ENCODE measurements at places on chromosomes 12 and 14.

GRCh38 chr14:78863143-78863542 is 693.0 kb downstream of the NRXN3 start:
- no peak for DNase-seq

DNA sequence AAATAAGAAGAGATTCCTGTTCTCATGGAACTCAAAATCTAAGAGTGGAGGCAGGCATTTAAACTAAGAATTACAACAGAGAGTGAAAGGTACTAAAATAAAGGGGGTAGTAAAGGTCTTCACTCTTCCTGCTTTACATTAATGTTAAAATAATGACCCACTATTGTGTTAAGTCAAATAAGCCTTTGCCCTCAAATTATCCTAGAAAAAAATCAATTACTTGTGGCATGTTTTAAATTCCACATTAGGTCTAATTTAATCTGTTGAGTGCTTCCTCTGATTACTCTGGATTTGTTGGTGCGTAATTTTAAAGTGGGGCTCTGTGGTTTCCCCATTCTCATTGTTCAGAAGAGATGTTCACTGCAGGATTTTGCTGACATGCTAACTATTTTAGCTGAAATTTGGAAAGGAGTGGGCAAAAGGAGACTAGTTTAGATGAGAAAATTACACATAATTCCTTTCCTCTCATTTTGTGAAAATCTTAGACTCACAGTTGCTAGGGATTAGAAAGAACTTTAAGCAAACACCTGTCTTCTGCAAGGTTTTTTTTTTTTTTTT is 35.5 kb downstream of the BTG1 start:
- no peak for DNase-seq

GRCh38 chr12:32332446-32332845 is 66.9 kb upstream of the FGD4 start:
- DNase-seq, result no peak

DNA sequence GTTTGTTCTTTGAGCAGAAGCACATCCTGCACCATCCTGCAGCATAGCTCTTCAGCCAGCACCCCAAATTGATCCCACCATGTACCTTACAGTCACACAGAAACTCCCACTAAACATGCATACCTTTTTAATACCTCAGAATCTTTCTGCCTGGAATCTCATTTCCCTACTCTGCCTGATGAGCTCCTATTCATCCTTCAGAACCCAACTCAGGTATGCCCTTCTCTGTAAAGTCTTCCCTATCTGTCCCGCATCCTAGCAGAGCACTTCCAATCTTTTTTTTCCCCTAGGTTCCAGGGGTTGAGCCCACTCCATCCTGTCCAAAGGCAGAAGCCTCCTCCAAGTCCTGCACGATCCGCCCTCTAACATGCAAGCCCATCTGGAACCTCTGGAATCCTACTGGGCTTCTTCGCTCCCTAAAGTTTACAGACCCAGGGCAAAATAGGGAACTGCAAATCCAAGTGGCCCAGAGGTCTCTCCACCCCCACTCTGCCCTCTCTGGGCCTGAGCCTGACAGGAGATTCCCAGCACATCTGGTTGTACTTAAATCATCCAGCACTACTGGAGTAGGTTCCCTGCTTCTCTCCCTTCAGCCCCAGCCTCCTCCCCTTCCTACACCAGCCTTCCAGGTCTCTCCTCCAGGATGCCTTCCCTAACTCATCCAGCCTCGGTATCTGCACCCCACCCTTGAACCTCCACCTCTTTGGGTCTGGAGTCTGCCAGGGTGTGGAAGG is 4.1 kb upstream of the FIGNL2 start:
- DNase-seq, result no peak

DNA sequence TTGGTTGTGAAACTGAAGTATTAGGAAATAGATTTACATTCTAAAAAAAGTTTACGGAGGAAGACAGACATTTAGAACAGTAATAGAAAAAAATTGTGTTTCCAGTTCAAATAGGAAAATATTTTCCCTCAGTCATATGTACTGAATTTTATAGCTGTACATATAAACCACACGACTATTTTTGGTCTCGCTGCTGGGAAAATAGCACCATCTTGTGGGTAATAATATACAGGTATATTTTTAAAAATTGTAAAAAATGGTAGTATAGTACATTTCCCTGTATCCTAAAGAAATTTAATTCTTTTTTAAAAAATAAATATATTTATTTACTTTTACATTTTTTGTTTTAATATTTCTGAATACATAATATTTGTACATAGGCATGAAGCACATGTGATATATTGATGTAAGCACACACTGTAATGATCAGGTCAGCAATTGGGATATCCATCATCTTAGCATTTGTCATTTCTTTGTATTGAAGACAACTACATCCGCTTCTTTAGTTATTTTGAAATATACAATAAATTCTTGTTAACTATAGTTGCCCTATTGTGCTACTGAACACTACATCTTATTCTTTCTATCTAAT is 168.6 kb downstream of the ALX1 start:
- DNase-seq, result no peak

GRCh38 chr14:91349481-91350074 is 68.0 kb downstream of the CCDC88C start:
- DNase-seq, result no peak

DNA sequence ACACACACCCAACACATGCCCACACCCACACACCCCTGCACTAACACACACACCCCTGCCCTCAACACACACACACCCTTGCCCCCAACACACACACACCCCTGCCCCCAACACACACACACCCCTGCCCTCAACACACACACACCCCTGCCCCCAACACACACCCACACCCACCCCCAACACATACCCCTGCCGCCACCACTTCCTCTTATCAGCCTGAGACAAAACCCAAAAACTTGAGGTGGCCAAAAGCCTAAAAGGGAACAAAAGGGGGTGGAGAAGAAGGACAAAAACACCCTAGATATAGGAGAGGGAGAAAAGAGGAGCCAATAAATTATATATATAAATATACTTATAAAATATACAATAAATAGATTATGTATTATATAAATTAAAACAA is 9.1 kb upstream of the DEGS2 start:
- DNase-seq, result no peak

DNA sequence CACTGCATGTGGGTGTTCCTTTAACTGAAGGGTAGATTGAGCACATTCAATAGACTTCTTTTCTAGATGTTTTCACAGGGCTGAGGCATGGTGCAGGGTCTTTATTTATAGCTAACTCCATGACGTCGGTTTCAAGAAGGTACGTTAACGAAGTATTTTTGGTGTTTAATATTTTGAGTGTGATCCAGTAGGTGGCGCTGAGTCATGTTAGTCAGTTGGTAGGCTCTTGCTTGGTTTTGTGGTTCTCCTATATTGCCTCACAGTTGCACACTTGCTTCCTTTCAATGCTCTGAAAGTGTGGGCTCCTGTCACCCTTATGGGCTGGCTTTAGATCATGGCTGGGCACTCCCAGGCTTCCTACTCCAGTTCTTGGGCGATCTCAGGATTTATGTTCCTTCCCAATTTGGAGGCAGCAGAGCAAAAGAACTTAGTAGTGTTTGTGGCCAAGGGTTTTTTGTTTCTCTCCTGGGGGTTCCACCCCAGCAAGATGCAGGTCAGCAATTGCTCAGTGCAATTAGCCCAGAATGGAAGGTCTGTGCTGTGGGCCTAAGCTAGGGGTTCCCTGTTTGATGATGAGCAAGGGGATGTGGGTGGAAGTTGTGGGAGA is 471.6 kb upstream of the FOXG1 start:
- no peak for DNase-seq

DNA sequence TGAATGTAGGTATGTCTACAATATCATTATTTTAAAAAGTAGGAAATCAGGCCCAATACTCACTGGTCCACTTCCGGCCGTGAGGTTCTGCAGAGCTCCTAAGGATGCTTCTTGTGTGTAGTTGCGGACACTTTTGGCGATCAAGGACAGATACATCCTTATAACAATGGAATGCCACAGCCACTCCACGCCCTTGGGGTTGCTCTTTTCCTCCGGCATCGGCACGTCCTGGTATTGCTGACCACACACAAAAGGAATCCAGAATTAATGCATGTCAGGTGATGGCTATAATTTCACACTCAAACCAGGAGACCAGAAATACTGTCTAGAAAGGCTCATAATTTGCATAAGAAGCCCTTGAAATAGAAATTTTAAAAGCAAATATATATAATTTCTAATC is 65.6 kb upstream of the YARS2 start:
- DNase-seq, result no peak

GRCh38 chr14:43877351-43877960 is 629.6 kb downstream of the FSCB start:
- DNase-seq, result no peak

GRCh38 chr14:60215520-60216420 is 33.3 kb upstream of the PPM1A start:
- DNase-seq, result no peak

- DNase-seq, result no peak
Measured at GRCh38 chr14:61238611-61239245, 42.4 kb downstream of the TMEM30B start.

- no peak for DNase-seq
Measured at GRCh38 chr14:25055992-25056687, 6.2 kb upstream of the STXBP6 start.

- peak; percentile 75 for DNase-seq
Measured at GRCh38 chr14:69152902-69153151, at the start of gene DCAF5. Gene DCAF5, minus strand, starts transcription at chr14:69153119. Its CDS starts 141 bp downstream, at chr14:69152978.

DNA sequence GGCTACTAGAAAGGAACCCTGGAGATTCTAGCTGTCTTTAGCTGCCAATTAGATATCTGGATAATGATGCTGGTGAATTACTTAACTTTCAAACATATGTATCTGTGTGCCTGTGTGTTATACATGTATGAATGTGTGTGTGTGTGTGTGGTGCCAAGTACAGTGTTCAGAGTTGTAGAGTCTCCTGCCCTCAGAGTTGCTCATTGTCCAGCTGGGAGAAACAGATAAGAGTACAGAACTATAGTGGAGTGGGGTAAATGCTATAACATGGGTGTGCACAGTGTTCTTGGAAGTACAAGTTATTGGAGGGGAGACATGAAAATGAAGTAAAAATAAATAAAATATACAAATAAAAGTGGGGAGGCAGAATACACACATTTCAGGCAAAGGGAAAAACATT is 23.6 kb upstream of the ADAM20 start:
- no peak for DNase-seq

GRCh38 chr12:4486980-4487379 is 41.4 kb upstream of the FGF6 start:
- no peak for DNase-seq

DNA sequence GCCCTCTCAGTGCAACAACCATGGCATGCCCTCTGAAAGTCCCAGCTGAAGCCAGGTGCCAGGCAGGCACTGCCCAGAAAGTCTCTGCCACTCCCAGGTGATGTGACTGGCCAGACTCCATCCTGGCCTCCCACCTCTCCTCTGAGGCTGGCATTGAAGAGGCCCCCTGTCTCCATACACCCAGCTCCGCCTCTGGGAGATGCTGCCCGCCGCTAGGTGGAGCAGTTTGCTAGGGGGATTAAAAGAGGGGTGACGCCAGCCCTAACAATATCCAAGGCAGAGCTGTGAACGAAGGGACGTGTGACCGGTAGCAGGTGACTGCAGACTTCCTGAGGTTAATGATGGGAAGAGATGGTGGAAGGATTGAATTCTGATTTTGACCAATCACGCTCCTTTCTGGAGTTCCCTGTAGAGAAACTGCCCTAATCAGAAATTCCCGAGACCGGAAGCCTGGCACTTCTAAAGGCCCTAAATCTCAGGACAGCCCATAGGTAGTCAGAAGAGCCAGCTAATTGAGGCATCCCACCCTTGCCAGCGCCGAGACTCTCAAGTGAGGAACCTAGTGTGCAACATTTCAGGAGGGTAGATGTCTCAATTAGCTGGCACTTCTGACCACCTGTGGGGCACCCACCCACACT is 8.3 kb upstream of the PLEK2 start:
- DNase-seq, result no peak

DNA sequence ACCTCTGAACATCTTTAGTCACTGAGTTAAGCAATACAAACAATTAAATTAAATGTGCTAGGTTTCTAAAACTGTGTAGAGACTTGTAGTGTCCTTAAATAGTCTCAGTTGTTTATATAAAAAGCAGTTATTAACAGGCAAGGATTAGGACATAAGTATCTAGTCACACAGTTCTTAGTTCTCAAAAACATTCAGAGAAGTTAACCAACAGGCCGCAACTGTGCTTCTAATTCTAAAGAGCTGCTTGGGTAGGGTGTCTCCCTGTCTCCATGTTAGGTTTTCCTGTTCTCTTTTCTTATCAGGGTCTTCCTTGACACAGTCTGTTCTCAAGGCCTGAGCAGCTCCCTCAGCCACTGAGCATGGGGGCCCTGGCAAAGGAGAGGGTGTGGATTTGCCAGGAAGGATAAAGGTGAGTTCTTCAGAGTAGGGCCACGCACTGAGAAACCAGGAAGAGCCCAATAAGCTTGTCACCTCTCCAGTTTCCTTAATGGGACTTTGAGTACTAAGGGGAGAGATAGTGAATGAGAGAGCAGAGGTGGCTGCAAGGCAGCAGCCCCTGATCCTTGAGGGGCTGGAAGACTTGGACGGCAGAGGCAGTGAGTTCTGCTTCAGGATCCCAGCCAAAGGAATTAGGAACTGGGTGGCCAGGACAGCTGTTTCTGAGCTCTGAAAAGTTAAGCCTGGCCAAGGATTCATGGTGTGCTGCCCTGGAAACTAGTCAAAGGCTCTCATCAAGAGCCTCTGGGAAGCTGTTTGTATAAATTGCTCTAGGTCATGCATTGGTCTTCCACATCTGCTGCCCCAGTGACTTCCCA is 177.3 kb downstream of the MYRFL start:
- no peak for DNase-seq
